ENCODE measurements at places on chromosomes 7 and 10. TPM values are rescaled to one million over a fixed set of nuclear protein-coding genes. Genes with fewer than 3 reads are reported as not detected.

- no peak for DNase-seq
- H3K4me1 ChIP-seq = peaks cover 41% of the 10 kb centered on the region
- no peaks in the 10 kb centered on the region for H3K36me3 ChIP-seq
- H3K27me3 ChIP-seq = no peaks in the 10 kb centered on the region
- no peak overlapping the region for H3K4me3 ChIP-seq
Measured at GRCh38 chr10:124717911-124718741, 26.1 kb downstream of the FAM53B start.

- no peak for DNase-seq
- H3K36me3 ChIP-seq = no peaks in the 10 kb centered on the region
- H3K4me3 ChIP-seq = no peak overlapping the region
- peaks cover 5% of the 10 kb centered on the region for H3K4me1 ChIP-seq
Measured at GRCh38 chr7:51451751-51452476, 135.3 kb upstream of the COBL start.

DNA sequence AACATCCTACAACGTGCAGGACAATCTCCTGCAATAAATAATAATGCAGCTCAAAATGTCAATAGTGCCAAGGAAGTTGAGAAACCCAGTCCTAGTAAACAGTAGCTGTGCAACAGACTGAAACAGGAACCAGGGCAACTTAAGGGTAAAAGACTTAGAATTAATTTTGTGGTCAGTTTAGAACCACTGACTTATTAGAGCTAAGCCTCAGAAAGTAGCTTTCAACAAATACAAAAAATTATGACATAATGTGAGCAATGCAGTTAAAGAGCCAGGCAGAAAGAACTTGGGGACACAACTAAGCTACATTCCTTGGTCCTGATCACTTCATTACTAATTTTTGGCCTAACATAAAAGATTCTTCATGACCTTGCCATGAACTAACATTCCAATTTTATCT, 195.4 kb downstream of the MACC1 start:
- H3K27me3 ChIP-seq = no peaks in the 10 kb centered on the region
- no peak overlapping the region for H3K27ac ChIP-seq
- H3K36me3 ChIP-seq = no peaks in the 10 kb centered on the region
- no peaks in the 10 kb centered on the region for H3K4me1 ChIP-seq
- no peak for DNase-seq

GRCh38 chr10:46301056-46301645, 14.4 kb downstream of the ANTXRL start:
- no peaks in the 10 kb centered on the region for H3K36me3 ChIP-seq
- H3K27me3 ChIP-seq = no peaks in the 10 kb centered on the region
- H3K27ac ChIP-seq = no peak overlapping the region
- H3K4me3 ChIP-seq = no peak overlapping the region
- DNase-seq = no peak

- H3K4me3 ChIP-seq = no peak overlapping the region
- no peak for DNase-seq
- H3K27ac ChIP-seq = no peak overlapping the region
Measured at GRCh38 chr7:111006040-111006439, 84.9 kb upstream of the LRRN3 start.

DNA sequence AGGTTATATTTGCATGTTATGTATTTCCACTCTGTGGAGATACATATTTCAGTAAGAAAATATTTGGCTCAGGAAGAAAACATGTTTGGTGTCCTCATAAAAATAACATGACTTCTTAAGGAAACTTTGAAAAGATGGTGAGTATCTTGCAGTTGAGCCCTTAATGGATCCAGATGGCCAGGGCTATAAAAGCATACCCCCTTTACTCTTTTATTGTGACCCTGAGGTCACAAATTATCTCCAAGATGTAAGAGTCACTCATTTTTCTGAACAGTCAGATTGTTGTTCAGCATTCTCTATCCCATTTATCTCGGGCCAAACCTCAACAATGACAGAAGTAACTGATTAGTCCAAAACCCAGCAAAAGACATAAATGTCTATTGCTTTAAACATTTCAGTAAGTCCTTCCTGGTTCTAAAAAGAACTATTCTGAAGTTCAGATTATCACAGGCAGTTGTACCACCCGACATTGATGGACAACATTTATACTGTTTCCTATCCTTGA, 539.4 kb downstream of the PARD3 start:
- peaks cover 2% of the 10 kb centered on the region for H3K4me1 ChIP-seq
- H3K4me3 ChIP-seq = no peak overlapping the region
- H3K27ac ChIP-seq = no peak overlapping the region

- no peaks in the 10 kb centered on the region for H3K4me1 ChIP-seq
- no peaks in the 10 kb centered on the region for H3K27me3 ChIP-seq
- H3K36me3 ChIP-seq = no peaks in the 10 kb centered on the region
- H3K27ac ChIP-seq = no peak overlapping the region
- H3K4me3 ChIP-seq = no peak overlapping the region
Measured at GRCh38 chr10:4004144-4004543, 219.1 kb upstream of the KLF6 start.

GRCh38 chr10:5038733-5039132, 35.1 kb upstream of the AKR1C2 start:
- H3K4me3 ChIP-seq = no peak overlapping the region
- peaks cover 5% of the 10 kb centered on the region for H3K4me1 ChIP-seq
- no peak for DNase-seq
- no peaks in the 10 kb centered on the region for H3K27me3 ChIP-seq
- H3K36me3 ChIP-seq = no peaks in the 10 kb centered on the region
- H3K27ac ChIP-seq = no peak overlapping the region

Gene ZNF485
- 5.2 TPM for total RNA-seq

Gene KNDC1
- 15.1 TPM for total RNA-seq

Gene CNTNAP2
- 0.24 TPM for total RNA-seq
